ENCODE measurements at places on chromosomes 13 and 19. TPM values are rescaled to one million over a fixed set of nuclear protein-coding genes. Genes with fewer than 3 reads are reported as not detected.
A peak's percentile ranks its signal among the peaks of the same experiment; 100 is the strongest.

DNA sequence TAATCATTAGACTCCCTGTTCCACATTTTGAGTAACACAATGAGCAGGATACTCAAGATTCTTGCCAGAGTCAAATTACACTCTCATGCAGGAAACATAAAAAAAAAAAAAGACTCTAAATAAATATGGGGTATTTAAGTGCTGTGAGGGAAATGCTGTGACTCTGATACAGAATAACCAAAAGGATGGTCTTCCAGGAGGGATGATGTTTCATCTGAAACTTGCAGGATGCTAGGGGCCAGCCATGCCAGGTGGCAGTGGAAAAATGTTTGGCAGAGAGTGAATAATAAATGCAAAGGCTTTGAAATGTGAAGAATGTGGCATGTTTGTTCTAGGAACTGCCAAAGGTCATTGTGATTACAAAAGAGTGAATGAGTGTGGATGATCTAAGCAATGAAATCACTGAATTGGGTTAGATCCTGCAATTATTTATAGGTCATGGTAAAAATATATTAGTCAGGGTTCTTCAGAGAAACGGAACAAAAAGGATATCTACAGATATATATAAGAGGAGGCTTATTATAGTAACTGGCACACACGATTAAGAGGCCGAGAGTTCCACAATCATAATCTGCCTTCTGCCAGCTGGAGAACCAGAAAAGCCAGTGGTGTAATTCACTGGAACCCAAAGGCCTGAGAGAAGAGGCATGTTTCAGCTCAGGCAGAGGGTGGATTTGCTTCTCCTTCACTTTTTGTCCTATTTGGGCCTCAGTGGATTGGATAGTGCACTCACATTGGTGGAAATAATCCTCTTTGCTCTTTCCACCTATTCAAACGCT lies 1832.8 kb upstream of the MIR17HG start:
- H3K4me3 ChIP-seq: no peak overlapping the region
- no peaks in the 10 kb centered on the region for H3K36me3 ChIP-seq
- H3K4me1 ChIP-seq: no peaks in the 10 kb centered on the region

GRCh38 chr13:25493931-25494640 lies 122.3 kb downstream of the ATP8A2 start:
- H3K4me1 ChIP-seq: no peaks in the 10 kb centered on the region
- H3K36me3 ChIP-seq: no peaks in the 10 kb centered on the region
- no peak for DNase-seq
- H3K4me3 ChIP-seq: no peak overlapping the region

DNA sequence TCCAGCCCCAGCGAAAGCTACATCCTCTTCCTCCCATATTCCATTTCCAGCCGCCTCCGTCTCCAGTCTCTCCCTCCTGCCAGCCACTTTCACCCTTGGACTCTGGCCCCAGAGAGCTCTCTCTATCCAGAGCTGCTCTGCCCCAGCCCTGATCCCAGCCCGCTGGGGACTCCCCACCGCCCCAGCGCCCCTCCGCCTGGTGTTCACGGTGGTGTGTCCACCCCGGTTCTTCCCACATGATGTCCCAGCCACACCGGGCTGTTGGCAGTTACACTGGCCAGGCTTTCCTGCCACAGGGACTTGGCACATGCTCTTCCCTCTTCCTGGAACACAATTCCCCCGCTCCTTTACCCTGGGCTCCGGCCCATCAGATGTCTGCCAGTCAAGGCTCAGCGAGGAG lies 11.3 kb upstream of the EMC10 start:
- H3K27me3 ChIP-seq: peaks cover 5% of the 10 kb centered on the region
- DNase-seq: no peak
- no peak overlapping the region for H3K4me3 ChIP-seq
- peaks cover 2% of the 10 kb centered on the region for H3K36me3 ChIP-seq
- H3K4me1 ChIP-seq: peaks cover 6% of the 10 kb centered on the region

GRCh38 chr19:1069009-1069779 lies 2.2 kb downstream of the ARHGAP45 start:
- peak overlapping the region; percentile 99 for H3K4me3 ChIP-seq
- DNase-seq: peak; percentile 49
- H3K27me3 ChIP-seq: no peaks in the 10 kb centered on the region
- peak overlapping the region; percentile 99 for H3K27ac ChIP-seq

GRCh38 chr13:51221674-51222036 lies 543 bp upstream of the FAM124A start:
- peak overlapping the region; percentile 76 for H3K4me3 ChIP-seq
- no peak for DNase-seq
- H3K4me1 ChIP-seq: peaks cover 3% of the 10 kb centered on the region
- no peaks in the 10 kb centered on the region for H3K36me3 ChIP-seq
- H3K27ac ChIP-seq: no peak overlapping the region

GRCh38 chr13:104869501-104869900 lies 1666.0 kb downstream of the EFNB2 start:
- no peak overlapping the region for H3K4me3 ChIP-seq
- peaks cover 18% of the 10 kb centered on the region for H3K36me3 ChIP-seq
- H3K27me3 ChIP-seq: no peaks in the 10 kb centered on the region
- peaks cover 2% of the 10 kb centered on the region for H3K4me1 ChIP-seq

DNA sequence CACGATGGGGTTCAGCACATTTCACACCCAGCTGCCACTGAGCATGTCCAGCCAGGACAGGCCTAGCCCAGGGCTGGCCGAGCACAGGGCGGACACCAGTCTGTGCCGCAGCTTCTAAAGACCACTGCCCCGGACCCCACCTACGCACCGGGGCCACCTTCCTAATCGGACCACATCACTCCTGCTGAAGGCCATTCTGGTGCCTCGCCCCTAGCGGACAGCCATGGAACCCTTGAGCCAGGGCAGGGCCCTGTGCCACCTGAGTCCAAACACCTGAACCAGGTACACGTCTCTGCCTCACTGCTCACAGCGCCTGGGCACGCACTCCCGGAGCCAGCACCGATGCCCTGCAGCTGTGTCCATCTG lies 8.4 kb upstream of the C13orf46 start:
- no peak overlapping the region for H3K27ac ChIP-seq
- H3K36me3 ChIP-seq: peaks cover 57% of the 10 kb centered on the region
- H3K27me3 ChIP-seq: no peaks in the 10 kb centered on the region
- H3K4me3 ChIP-seq: peak overlapping the region; percentile 50
- peaks cover 9% of the 10 kb centered on the region for H3K4me1 ChIP-seq
- DNase-seq: no peak

GRCh38 chr19:35307931-35308330 lies 16.0 kb downstream of the MAG start:
- H3K36me3 ChIP-seq: no peaks in the 10 kb centered on the region
- H3K27me3 ChIP-seq: peaks cover 5% of the 10 kb centered on the region
- H3K4me1 ChIP-seq: peaks cover 18% of the 10 kb centered on the region
- H3K4me3 ChIP-seq: no peak overlapping the region
- no peak overlapping the region for H3K27ac ChIP-seq

DNA sequence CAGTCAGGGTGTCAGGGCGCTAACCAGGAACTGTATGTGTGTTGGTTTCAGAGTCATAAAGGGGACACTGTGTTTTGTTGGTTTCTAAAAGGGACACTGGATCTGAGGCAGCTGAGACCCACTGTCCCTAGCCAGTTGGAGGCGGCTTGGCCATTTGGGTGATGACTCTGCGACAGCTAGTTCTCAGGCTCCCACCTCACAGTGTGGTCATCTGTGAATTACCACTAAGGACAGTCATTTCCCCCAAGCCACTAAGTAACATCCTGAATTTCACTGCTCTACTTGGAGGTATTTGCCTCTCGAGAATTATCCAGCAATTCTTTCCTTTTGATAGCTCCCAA lies 51.5 kb downstream of the EPS15L1 start:
- no peaks in the 10 kb centered on the region for H3K36me3 ChIP-seq
- no peak for DNase-seq
- peaks cover 5% of the 10 kb centered on the region for H3K4me1 ChIP-seq
- no peak overlapping the region for H3K27ac ChIP-seq
- no peaks in the 10 kb centered on the region for H3K27me3 ChIP-seq

Gene OR7A5
- not detected for polyA plus RNA-seq

Gene ZNF69
- polyA plus RNA-seq: 4.6 TPM
